ENCODE measurements at places on chromosomes 3 and 15. TPM values are rescaled to one million over a fixed set of nuclear protein-coding genes. Genes with fewer than 3 reads are reported as not detected.

Gene MESD
- 35.8 TPM for total RNA-seq

Gene SYNPR
- not detected for total RNA-seq

Gene TGM5
- not detected for total RNA-seq

Gene KNG1
- not detected for total RNA-seq

Gene PRR20G
- not detected for total RNA-seq

Gene PLSCR5
- not detected for total RNA-seq

Gene TERC
- total RNA-seq = 8.6 TPM

Gene EIF2A
- total RNA-seq = 63.7 TPM

Gene WWTR1
- total RNA-seq = 18.6 TPM

Gene LTF
- 0.18 TPM for total RNA-seq

DNA sequence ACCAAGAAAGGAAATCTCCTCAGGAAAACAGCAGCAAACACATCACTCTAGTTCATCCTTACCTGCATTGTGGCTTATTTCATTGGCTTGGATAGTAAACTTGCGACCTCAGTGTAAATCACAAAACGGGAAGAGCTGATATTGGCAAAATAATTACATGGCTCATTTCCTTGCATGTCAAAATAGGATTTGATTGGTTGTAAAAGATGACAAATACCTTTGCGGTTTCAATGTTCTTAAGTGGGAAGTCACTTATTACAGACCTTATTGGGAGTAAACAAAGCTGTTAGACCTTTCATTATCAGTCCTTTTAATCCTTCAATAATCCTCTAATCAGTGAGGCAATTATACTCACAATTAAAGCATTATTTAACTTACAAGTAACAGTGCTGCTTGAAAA, 590.6 kb downstream of the MAGI1 start:
- H3K27ac ChIP-seq = no peak overlapping the region
- no peaks in the 10 kb centered on the region for H3K27me3 ChIP-seq
- no peaks in the 10 kb centered on the region for H3K36me3 ChIP-seq

DNA sequence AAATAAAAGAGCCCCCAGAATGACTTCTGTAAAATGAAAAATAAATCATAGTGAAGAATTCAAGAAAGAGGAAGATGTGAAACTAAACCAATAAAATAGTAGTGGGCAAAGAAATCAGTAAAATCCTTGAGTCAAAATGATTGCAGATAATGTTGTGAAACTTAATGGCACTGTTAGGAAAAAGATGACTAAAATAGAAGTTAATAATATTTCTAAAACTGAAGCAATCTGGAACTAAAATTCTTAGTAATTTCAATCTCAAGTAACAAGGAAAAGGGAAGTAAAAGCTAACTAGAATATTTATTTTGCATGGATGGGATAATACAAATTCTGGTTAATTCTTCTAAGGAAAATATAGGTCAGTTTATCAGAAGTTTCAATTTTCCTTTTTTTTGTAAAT, 84.6 kb downstream of the TMCO5A start:
- no peak overlapping the region for H3K4me3 ChIP-seq
- H3K27ac ChIP-seq = no peak overlapping the region
- H3K27me3 ChIP-seq = no peaks in the 10 kb centered on the region
- H3K4me1 ChIP-seq = no peaks in the 10 kb centered on the region
- H3K36me3 ChIP-seq = no peaks in the 10 kb centered on the region
- DNase-seq = no peak

GRCh38 chr3:15292765-15293522, 39.4 kb downstream of the SH3BP5 start:
- no peaks in the 10 kb centered on the region for H3K27me3 ChIP-seq
- DNase-seq = no peak
- H3K27ac ChIP-seq = no peak overlapping the region
- no peak overlapping the region for H3K4me3 ChIP-seq
- peaks cover 10% of the 10 kb centered on the region for H3K36me3 ChIP-seq

GRCh38 chr15:40436116-40436891, 4.4 kb upstream of the BAHD1 start:
- no peak overlapping the region for H3K27ac ChIP-seq
- DNase-seq = peak; percentile 68
- H3K27me3 ChIP-seq = peaks cover 61% of the 10 kb centered on the region
- no peaks in the 10 kb centered on the region for H3K36me3 ChIP-seq
- H3K4me1 ChIP-seq = peaks cover 7% of the 10 kb centered on the region

GRCh38 chr3:106428565-106428994, 559.8 kb upstream of the CBLB start:
- no peak overlapping the region for H3K4me3 ChIP-seq
- no peaks in the 10 kb centered on the region for H3K36me3 ChIP-seq
- DNase-seq = no peak
- peaks cover 3% of the 10 kb centered on the region for H3K4me1 ChIP-seq

- no peak for DNase-seq
- H3K4me1 ChIP-seq = no peaks in the 10 kb centered on the region
- H3K27me3 ChIP-seq = no peaks in the 10 kb centered on the region
- H3K27ac ChIP-seq = no peak overlapping the region
- H3K4me3 ChIP-seq = no peak overlapping the region
Observed at GRCh38 chr3:75692061-75692460, 27.9 kb downstream of the FRG2C start.

DNA sequence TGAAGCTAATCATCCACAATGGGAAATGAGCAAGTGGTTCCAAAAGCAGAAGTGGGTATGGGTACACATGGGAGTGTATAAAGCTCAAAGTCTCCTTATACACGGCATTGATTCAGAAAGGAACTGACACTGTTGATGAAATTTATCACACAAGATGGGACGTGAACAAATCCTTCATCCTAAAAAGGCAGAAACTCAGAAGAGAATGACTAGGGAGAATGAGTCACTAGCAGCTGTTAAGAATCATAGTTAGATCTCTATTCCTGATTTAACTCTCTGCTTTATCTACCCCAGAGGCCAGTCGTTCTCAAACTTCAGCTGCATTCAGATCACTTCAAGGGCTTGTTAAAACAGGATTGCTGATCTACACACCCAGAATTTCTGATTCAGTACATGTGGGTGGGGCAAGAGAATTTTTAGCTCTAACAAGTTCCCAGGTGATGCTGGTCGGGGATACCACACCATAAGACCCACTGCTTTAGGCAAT, 97.7 kb upstream of the PHLDB2 start:
- no peaks in the 10 kb centered on the region for H3K36me3 ChIP-seq
- H3K4me3 ChIP-seq = no peak overlapping the region
- no peak for DNase-seq
- no peaks in the 10 kb centered on the region for H3K27me3 ChIP-seq
- H3K27ac ChIP-seq = no peak overlapping the region

GRCh38 chr3:157868196-157868595, 238.0 kb downstream of the SHOX2 start:
- no peak overlapping the region for H3K27ac ChIP-seq
- H3K4me1 ChIP-seq = no peaks in the 10 kb centered on the region
- H3K36me3 ChIP-seq = no peaks in the 10 kb centered on the region
- H3K27me3 ChIP-seq = no peaks in the 10 kb centered on the region

DNA sequence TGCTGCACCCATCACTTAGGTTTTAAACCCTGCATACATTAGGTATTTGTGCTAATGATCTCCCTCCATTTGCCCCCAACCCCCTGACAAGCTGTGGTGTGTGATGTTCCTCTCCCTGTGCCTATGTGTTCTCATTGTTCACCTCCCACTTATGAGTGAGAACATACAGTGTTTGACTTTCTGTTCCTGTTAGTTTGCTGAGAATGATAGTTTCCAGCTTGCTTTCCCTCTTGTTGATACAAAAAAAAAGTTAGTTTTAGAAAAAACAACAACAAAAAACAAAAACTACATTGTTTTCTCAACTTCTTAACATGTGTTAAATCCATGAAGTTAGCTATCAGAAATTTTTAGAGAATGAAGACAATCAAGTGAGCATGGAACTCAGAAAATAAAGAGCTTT, 953.0 kb downstream of the VGLL3 start:
- no peak overlapping the region for H3K4me3 ChIP-seq
- H3K36me3 ChIP-seq = no peaks in the 10 kb centered on the region
- H3K27me3 ChIP-seq = no peaks in the 10 kb centered on the region
- DNase-seq = no peak

DNA sequence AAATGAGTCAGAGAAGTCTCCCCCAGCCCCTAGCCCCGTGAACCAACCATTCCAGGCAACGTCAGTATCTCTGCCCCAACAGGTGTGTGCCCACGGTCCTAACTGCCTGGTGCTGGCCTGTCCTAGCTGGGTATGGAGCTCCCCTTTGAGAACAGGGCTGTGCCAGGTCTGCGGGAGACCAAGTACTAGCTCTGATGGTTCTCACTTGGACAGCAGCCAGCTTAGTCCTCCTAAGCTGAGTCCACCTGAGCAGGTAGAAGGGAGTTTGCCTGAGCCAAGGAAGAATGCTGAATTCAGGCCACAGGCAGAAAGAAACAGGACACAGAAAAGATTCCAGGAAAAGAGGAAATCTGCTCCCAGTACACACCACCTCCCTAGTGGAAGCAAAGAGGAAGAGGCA, 33.1 kb upstream of the PARL start:
- no peak overlapping the region for H3K4me3 ChIP-seq
- peaks cover 56% of the 10 kb centered on the region for H3K27me3 ChIP-seq
- H3K27ac ChIP-seq = no peak overlapping the region
- peaks cover 3% of the 10 kb centered on the region for H3K4me1 ChIP-seq

- no peak overlapping the region for H3K4me3 ChIP-seq
- H3K27ac ChIP-seq = no peak overlapping the region
- no peaks in the 10 kb centered on the region for H3K27me3 ChIP-seq
Observed at GRCh38 chr3:4198491-4198890, 104.7 kb upstream of the SETMAR start.

DNA sequence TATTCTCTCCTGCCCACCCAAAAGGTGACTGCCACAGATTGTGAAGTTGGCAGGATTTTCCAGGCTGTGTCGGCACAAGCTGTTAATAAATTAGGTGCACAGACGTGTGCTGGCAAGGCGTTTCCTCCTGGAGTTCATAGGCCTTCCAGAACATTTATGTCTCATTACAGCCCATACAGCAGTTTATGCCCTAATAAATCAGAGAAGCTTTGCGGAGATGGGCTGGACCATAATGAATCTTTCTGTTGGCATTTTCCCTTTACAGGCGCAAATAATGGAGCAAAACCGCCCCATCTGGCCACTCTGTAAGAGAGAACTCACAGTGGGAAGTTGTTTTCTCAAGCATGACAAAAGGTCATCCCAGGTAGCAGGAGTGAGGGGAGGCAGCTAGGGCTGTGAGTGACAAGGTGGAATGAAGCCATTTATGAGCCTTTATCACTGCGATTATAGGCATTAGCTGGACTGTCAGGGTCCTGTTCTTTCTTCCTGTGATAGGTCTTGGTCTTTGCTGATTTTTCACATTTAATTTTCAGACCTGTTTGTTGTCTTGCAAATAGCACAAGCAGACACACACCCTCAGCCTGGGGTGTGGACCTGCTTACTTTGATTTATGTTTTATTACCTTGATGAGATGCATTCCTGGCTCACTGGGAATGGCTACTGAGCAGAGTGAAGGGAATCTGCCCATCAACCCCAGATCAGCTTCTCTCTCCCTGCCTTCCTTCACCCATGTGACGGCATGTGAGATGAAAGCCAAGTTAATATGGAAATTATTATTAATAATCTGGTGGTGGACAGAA, 257.5 kb downstream of the LRTM1 start:
- H3K27me3 ChIP-seq = no peaks in the 10 kb centered on the region
- DNase-seq = peak; percentile 66
- H3K4me3 ChIP-seq = no peak overlapping the region
- no peaks in the 10 kb centered on the region for H3K36me3 ChIP-seq

- H3K4me1 ChIP-seq = no peaks in the 10 kb centered on the region
- no peak overlapping the region for H3K27ac ChIP-seq
- H3K36me3 ChIP-seq = no peaks in the 10 kb centered on the region
- no peak overlapping the region for H3K4me3 ChIP-seq
- no peak for DNase-seq
Observed at GRCh38 chr3:63048367-63049326, 173.4 kb upstream of the CADPS start.

GRCh38 chr3:38003371-38003816, 12.8 kb downstream of the VILL start:
- H3K4me1 ChIP-seq = peaks cover 4% of the 10 kb centered on the region
- H3K36me3 ChIP-seq = no peaks in the 10 kb centered on the region
- no peak overlapping the region for H3K27ac ChIP-seq

DNA sequence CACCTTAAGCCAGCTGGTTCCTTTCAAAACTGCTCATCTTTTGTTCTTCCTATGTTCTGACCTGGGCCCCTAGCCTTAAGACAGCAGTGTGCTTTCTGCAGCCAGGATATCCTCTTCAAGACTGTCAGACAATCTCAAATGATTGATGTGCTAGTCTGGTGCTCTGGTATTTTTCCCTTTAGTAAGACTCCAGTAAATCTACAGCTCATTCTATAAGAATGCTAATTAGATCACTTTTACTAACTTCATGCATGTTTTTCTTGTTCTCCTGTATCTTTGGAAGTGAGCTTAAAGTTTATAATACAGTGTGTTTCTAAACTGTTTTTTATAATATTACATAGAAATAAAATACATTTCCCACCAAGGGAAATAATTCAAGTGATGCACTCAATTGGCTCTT, 220.9 kb upstream of the NANOGP8 start:
- H3K4me3 ChIP-seq = no peak overlapping the region
- no peaks in the 10 kb centered on the region for H3K27me3 ChIP-seq
- peak overlapping the region; percentile 73 for H3K27ac ChIP-seq
- peaks cover 2% of the 10 kb centered on the region for H3K4me1 ChIP-seq
- no peaks in the 10 kb centered on the region for H3K36me3 ChIP-seq

DNA sequence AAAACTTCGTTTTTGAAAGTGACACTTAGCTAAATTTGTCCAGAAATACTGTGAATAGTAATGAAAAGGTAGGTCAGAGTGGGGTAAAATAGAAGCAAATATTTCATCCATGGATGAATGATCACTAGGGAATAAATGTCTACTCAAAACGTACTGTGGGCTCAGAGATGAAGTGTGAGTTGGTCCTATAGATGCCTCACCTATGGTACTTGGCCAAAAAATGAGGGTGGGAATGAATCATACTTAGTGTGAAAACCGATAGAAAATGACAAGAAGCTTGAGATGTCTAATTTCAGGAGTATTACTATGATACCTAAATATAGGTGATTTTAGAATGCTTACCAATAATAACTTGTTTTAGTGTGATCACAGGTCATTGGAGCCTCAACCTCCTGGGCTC, 155.9 kb downstream of the GMNC start:
- H3K27ac ChIP-seq = no peak overlapping the region
- DNase-seq = no peak
- H3K4me1 ChIP-seq = no peaks in the 10 kb centered on the region
- no peak overlapping the region for H3K4me3 ChIP-seq
- no peaks in the 10 kb centered on the region for H3K27me3 ChIP-seq

- H3K4me3 ChIP-seq = no peak overlapping the region
- no peak for DNase-seq
- no peaks in the 10 kb centered on the region for H3K36me3 ChIP-seq
- H3K27ac ChIP-seq = no peak overlapping the region
- no peaks in the 10 kb centered on the region for H3K27me3 ChIP-seq
Observed at GRCh38 chr15:32872621-32873283, 154.9 kb downstream of the GREM1 start.
